ENCODE measurements at places on chromosomes 6 and 20. TPM values are rescaled to one million over a fixed set of nuclear protein-coding genes. Genes with fewer than 3 reads are reported as not detected.

DNA sequence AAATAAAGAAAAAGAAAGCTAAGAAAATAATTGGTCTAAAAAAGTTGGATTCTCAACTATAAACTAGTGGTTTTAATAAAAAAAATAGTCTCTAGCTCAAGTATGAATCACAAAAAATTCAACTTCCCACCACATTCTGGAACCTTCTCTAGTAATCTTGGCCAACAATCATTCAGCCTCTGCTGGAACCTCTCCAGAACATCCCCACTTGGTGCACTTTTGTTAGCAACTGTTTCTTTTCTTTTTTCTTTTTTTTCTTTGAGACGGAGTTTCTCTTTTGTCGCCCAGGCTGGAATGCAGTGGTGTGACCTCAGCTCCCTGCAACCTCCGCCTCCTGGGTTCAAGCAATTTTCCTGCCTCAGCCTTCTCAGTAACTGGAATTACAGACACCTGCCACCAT, 35.7 kb downstream of the TXLNB start:
- DNase-seq, result no peak

Gene ADAM33
- total RNA-seq, result not detected

Gene LHFPL5
- total RNA-seq, result not detected

DNA sequence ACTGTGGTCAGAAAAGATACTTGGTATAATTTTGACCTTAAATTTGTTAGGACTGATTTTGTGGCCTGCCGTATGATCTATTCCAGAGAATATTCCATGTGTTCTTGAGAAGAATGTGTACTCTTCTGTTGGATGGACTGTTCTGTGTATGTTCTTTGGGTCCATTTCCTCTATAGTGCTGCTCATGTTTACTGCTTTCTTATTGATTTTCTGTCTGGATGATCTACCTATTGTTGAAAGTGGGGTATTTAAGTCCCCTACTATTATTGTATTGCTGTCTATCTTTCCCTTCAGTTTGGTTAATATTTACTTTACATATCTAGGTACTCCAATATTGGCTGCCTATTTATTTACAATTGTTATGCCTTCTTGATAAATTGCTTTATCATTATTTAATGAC, 298.4 kb downstream of the BCKDHB start:
- DNase-seq, result no peak

DNA sequence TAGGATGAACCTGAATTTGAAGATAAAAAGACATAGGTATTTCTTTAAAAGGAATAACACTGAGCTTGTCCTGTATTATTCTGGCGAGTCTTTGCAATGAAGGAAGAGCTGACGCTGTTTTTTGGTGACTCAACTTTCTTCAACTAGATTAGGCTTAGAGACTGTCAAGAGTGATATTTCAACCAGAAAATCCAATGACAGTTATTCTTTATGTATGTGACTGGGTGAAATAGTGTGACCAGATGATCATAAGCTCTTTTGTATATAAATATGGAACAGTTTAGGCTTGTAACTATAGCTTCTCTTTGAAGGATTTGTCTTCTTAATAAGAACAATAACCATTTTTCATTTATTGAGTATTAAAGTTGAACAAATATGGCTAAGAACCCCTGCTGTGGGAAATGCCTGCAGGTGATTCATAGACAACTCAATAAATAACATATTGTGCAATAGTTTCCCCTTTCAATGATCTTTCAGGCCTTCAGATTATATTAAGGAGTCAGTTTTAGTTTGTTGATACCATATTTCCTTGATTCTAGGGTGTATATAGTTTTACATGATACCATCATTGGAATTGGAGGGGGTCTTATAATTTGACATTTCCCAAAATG, 265.6 kb upstream of the JAG1 start:
- no peak for DNase-seq
